ENCODE measurements at places on chromosomes 5 and 9. TPM values are rescaled to one million over a fixed set of nuclear protein-coding genes. Genes with fewer than 3 reads are reported as not detected.

Gene RASEF
- total RNA-seq = 6.2 TPM

Gene C8G
- not detected for total RNA-seq

Gene FSD1L
- 1.8 TPM for total RNA-seq

Gene CYSRT1
- 22.8 TPM for total RNA-seq

Gene LCNL1
- not detected for total RNA-seq

Gene C9orf43
- total RNA-seq = 2.0 TPM

Gene TSSK1B
- total RNA-seq = 3.9 TPM

Gene TMC1
- total RNA-seq = not detected

DNA sequence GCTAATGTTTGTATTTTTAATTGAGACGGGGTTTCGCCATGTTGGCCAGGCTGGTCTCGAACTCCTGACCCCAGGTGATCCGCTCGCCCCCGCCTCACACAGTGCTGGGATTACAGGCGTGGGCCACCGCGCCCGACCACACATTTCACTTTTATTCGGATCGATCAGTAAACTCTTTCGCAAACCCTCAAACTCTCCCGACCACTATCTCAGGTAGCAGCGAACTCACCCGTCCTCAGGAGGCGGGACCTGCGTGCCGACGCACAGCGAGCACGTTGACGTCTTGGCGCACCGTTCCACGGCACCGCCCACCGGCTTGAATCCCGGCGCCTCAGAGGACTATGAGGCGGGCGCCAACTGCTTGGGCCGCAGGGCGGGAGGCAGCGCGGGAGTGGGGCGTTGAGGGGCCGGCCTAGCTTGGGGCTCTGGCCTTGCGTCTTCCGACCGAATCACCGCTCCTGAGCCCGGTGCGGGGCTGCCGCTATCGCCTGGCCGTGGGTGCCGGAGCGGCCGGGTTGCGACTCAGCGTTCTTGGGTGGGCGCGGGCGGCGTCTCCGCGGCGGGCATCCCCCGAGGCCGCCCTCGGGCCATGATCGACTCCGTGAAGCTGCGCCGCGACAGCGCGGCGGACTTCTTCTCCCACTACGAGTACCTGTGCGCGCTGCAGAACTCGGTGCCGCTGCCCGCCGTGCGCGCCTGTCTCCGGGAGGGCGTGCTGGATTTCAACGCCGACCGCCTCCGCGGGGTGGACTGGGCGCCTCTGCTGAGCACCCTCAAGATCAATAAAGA, at the start of gene CEP78:
TSS of gene CEP78 (plus strand) at position 314 of the 789 bp plus-strand sequence. CDS start at position 590, 276 bp downstream.
- H3K27me3 ChIP-seq = no peaks in the 10 kb centered on the region
- peak within 1 kb of the TSS; percentile 88 for H3K4me3 ChIP-seq
- H3K27ac ChIP-seq = peak within 1 kb of the TSS; percentile 42

DNA sequence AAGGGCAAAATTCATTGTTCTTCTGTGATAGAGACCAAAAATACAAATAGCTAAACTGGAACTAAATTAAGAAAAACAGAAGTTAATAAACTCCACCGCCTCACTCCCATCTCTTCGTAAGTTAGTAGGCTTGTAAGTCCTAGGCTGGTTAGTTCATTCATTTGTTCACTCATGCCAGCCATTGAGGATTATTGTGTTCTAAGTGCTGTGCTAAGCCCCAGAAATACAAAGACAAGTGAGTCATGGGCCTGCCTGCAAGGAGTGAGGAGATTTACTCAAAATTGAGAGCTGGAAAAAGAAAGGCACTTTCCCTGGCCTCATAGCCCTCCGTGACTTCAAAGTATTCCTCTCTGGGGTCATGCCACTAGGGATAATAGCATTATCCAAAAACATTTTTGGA, 8.5 kb downstream of the DOCK8 start:
- no peaks in the 10 kb centered on the region for H3K27me3 ChIP-seq
- H3K4me3 ChIP-seq = no peak overlapping the region
- no peaks in the 10 kb centered on the region for H3K4me1 ChIP-seq
- DNase-seq = no peak

GRCh38 chr5:177599731-177600507, at the start of gene B4GALT7:
B4GALT7 (plus strand) TSS chr5:177600132; CDS start chr5:177600211, 79 bp downstream.
- DNase-seq = peak; percentile 90
- no peaks in the 10 kb centered on the region for H3K27me3 ChIP-seq
- H3K36me3 ChIP-seq = peaks cover 24% of the 10 kb centered on the region
- H3K4me1 ChIP-seq = peaks cover 31% of the 10 kb centered on the region
- H3K27ac ChIP-seq = peak within 1 kb of the TSS; percentile 84
- peak within 1 kb of the TSS; percentile 76 for H3K4me3 ChIP-seq

- H3K4me1 ChIP-seq = no peaks in the 10 kb centered on the region
- no peaks in the 10 kb centered on the region for H3K27me3 ChIP-seq
- peaks cover 22% of the 10 kb centered on the region for H3K36me3 ChIP-seq
- H3K4me3 ChIP-seq = no peak overlapping the region
- no peak overlapping the region for H3K27ac ChIP-seq
These were observed 60.9 kb downstream of the SLC12A2 start for GRCh38 chr5:128144491-128144890.

DNA sequence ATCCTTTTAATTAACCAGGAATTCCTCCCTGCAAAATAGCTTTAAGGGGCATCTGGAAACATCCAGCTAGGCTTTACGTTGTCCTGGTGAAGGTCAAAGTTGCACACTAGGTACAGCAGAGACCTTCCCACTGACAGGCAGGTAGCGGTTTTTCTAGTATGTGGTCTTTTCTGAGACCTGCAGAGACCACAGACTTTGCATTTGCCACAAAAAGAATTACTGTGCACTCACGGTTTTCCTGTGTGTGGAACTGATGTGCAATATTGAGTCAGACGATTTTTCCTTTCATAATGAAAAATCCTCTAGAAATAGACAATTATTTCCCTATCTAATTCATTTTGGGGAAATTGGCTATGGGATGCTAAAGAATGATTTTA, 417.0 kb upstream of the ADAMTSL1 start:
- no peaks in the 10 kb centered on the region for H3K27me3 ChIP-seq
- no peak overlapping the region for H3K27ac ChIP-seq
- no peak overlapping the region for H3K4me3 ChIP-seq
- H3K4me1 ChIP-seq = no peaks in the 10 kb centered on the region

DNA sequence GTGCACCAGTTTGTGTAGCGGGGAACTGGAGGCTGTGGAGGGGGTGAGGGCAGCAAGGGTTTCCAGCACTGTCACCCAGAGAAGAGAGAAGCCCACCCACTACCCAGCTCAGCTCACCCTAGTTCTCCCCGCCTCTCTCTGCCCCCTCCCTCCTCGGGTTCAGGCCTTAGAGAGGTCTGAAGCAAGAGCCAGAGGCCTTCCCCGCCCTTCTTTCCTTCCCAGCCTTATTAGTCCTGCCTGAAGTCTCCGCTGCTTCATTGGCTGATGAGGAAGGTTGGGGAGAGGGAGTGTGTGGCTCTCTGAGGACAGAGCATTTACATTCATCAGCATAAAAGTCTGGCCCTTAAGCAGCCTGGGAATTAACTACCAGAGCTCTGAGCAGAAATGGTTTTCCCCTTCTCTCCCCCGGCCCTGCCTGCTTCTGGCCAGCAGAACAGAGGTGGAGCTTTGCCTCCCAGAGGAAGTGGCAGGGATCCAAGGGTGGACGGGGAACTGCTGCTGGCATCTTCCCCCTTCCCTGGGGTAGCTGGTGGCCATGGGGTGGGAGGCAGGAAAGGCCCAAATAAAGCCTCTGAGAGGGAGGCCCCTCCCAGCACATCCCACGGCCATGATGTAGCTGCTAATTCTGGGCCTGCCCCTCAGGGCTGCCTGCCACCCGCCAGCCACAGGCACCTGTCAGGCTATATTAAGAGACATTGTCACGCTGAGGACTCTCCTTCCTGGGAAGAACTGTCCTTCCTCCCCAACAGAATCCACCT, 4.1 kb downstream of the DNAJB5 start:
- no peaks in the 10 kb centered on the region for H3K27me3 ChIP-seq
- H3K27ac ChIP-seq = peak overlapping the region; percentile 75

DNA sequence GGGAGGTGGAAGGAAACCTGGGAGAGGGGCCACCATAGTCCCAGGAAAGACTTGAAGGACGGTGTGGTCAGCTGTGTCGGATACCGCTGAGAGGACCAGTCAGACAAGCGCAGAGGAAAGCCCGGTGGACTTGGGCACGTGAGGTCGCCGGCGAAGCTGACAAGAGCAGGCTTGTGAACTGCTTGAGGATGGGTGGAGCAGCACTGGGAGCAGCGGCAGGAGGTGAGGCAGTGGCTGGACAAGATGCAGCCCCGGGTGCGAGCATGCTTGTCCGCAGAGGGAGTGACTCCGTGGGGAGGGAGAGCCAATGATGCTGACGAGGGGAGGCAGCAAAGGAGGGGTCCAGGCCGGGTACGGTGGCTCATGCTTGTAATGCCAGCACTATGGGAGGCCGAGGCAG, 18.3 kb upstream of the CD74 start:
- no peaks in the 10 kb centered on the region for H3K27me3 ChIP-seq
- peaks cover 3% of the 10 kb centered on the region for H3K4me1 ChIP-seq
- DNase-seq = no peak
- no peaks in the 10 kb centered on the region for H3K36me3 ChIP-seq
- no peak overlapping the region for H3K4me3 ChIP-seq

GRCh38 chr5:109558364-109558763, 131.4 kb upstream of the MAN2A1 start:
- no peaks in the 10 kb centered on the region for H3K36me3 ChIP-seq
- H3K27ac ChIP-seq = no peak overlapping the region
- H3K4me3 ChIP-seq = no peak overlapping the region

- no peak for DNase-seq
- no peak overlapping the region for H3K4me3 ChIP-seq
- H3K4me1 ChIP-seq = no peaks in the 10 kb centered on the region
- H3K27ac ChIP-seq = no peak overlapping the region
These were observed 338.6 kb downstream of the EBF1 start for GRCh38 chr5:158761161-158761560.

DNA sequence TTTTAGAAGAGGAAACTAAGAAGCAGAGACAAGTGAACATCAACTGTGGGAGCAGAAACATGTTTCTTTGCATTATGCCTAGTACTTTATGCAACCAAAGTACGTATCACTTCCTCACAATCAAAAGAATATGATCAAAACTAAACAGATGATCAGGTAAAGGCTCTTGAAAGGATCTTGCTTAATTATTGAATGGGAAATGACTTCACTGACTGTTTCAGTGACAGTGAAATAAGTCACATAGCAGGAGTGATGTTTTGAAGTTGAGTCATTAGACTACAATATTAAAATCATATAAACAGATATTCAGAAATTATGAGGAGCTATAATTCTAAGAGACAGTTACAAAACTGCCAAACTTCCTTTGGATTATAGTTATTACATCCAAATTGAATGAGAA, 527.3 kb downstream of the MTRR start:
- no peaks in the 10 kb centered on the region for H3K36me3 ChIP-seq
- DNase-seq = no peak
- H3K27me3 ChIP-seq = no peaks in the 10 kb centered on the region

DNA sequence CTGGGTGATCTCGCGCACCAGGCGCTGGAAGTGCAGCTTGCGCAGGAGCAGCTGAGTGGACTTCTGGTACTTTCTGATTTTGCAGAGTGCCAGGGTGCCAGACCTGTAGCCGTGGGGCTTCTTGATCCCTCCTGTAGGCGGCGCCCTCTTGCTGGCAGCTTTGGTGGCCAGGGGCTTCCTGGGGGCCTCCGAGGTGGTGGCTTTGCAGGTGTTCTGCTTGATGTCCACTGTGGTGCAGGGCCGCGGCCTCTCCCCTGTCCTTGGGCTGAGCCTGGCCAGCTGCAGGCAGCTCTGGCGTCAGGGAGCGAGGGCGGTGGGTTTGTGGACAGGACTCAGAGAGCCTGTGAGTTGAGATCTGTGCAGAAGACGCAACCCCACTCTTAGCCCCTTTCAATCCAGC, 36.1 kb downstream of the TAF11L14 start:
- no peaks in the 10 kb centered on the region for H3K36me3 ChIP-seq
- DNase-seq = no peak
- no peak overlapping the region for H3K27ac ChIP-seq
- no peaks in the 10 kb centered on the region for H3K27me3 ChIP-seq
- no peak overlapping the region for H3K4me3 ChIP-seq

- no peak overlapping the region for H3K27ac ChIP-seq
- no peak for DNase-seq
These were observed 78.2 kb downstream of the CYFIP2 start for GRCh38 chr5:157343842-157344790.

GRCh38 chr9:20753761-20754160, 69.7 kb downstream of the FOCAD start:
- H3K36me3 ChIP-seq = no peaks in the 10 kb centered on the region
- DNase-seq = no peak
- H3K27me3 ChIP-seq = no peaks in the 10 kb centered on the region
- H3K27ac ChIP-seq = no peak overlapping the region
- H3K4me1 ChIP-seq = peaks cover 7% of the 10 kb centered on the region

DNA sequence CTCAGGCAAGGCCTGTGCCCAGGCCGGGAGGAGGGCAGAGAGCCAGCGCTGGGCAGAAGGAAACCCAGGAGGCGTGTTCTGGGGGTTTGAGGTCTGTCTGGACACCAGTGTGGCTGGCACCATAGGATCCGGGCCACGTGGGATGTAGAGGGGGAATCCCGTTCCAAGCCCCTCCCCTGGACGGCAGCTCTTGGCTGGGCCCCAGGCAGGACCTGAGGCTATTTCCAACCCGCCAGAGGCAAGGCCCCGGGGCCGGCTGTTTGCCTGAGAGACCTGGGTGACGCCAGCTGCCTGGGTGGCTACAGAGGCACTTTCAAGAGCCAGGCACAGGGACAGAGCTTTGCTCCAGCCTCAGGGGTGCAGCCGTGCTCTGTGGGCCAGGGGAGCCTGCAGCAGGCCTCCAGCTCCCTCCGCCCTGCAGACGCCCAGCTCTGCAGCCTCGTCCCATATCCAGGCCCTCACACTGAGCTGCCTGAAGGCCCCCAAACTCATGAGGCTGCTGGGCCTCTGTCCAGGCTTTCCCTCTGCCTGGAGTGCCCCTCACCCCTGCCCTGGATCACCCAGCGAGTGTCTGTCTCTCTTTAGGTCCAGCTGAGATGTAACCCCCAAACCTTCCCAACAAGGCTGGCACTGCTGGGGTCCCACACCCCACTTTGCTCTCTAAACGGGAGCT, 56.6 kb upstream of the EGFL7 start:
- DNase-seq = no peak
- no peak overlapping the region for H3K27ac ChIP-seq
- peaks cover 32% of the 10 kb centered on the region for H3K4me1 ChIP-seq
- H3K36me3 ChIP-seq = no peaks in the 10 kb centered on the region
- peaks cover 11% of the 10 kb centered on the region for H3K27me3 ChIP-seq
